ENCODE measurements at places on chromosomes 5 and 9.

- no peak for DNase-seq
These were observed 647.1 kb upstream of the KLF4 start for GRCh38 chr9:108136656-108137055.

DNA sequence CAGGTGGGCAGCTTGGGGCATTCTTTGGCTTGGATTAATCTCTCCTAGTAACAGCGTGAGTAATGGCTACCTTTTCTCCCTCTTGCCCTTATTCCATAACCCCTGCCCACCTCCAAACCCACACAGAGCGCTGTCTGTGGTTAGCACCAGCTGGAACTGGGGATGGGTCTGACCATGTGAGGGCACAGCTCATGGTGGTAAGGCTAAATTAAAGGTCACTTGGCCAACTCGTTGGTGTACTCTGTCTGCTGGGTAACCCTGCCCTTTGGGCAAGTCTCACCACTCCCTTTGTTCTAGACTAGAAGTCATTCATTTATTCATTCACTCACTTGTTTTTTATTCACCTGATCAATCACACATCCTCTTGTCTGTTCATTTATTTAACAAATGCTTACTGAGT, 27.8 kb downstream of the PPARGC1B start:
- DNase-seq: no peak

DNA sequence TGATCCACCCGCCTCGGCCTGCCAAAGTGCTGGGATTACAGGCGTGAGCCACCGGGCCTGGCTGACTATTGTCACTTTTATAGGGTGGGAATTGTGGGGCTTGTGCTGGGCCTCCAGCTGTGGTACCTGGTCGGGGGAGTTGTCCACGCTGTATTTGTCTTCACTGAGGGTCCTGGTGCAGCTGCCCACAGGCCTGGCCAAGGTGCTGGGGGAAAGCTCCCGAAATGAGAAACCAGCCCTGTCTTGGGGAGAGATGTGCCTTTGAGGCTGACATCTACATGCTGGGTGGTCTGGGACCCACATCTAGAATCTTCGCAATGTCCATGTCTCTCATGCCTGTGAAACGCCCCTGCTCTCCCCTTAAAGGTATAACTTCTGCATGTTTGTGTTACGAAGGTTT, 2.6 kb downstream of the EXOC3 start:
- DNase-seq: no peak

DNA sequence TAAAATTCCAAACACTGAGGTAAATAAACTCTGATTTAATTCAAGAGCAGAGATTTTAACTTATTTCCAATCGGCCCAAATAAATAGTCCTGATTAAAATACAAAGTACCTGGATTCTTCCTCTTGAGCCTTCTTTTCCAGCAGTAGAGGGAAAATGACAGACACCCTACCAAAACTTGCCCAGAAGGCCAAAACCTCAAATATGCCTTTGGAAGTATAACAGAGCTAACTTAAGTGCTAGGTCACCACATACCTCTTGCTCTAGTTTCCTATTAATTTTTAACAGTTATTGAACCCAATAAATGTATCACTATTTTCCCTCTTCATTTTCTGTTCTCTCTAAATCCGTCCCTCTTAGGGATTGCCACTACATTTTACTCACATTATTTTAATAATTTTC, 1.4 kb downstream of the BAAT start:
- no peak for DNase-seq

- no peak for DNase-seq
These were observed 34.3 kb upstream of the FRMD3 start for GRCh38 chr9:83572524-83572923.

DNA sequence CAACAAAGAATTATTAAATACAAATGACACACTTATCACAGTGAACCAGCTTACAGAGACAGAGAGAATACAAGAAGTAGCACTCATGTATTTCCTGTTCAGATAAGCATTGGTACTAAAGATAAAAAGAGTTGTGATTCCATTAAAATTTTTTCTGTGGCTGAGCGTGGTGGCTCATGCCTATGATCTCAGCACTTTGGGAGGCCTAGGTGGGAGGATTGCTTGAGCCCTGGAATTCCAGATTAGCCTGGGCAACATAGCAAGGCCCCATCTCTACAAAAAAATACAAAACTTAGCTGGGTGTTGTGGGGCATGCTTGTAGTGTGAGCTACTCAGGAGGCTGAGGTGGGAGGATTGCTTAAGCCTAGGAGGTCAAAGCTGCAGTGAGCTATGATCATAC, 32.9 kb downstream of the FCHO2 start:
- no peak for DNase-seq

- DNase-seq: no peak
These were observed 361.6 kb upstream of the SLC30A5 start for GRCh38 chr5:68732251-68732650.

GRCh38 chr5:59151162-59151889, 568.5 kb downstream of the RAB3C start:
- DNase-seq: no peak

GRCh38 chr5:35543408-35543807, 74.3 kb upstream of the SPEF2 start:
- DNase-seq: no peak

DNA sequence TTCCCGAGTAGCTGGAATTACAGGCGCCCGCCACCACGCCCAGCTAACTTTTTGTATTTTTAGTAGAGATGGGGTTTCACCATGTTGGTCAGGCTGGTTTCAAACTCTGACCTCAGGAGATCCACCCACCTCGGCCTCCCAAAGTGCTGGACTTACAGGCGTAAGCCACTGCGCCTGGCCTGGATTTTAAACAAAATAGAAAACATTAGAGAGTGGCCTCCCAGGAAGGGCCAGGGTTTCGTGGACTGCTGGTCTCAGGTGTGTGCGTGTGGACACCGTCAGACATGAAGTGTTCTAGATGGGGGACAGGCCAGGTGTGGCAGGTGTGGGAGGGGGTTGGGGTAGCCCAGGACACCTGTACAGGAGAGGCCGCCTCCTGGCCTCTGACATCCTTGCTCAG, 7.0 kb upstream of the GBGT1 start:
- no peak for DNase-seq

DNA sequence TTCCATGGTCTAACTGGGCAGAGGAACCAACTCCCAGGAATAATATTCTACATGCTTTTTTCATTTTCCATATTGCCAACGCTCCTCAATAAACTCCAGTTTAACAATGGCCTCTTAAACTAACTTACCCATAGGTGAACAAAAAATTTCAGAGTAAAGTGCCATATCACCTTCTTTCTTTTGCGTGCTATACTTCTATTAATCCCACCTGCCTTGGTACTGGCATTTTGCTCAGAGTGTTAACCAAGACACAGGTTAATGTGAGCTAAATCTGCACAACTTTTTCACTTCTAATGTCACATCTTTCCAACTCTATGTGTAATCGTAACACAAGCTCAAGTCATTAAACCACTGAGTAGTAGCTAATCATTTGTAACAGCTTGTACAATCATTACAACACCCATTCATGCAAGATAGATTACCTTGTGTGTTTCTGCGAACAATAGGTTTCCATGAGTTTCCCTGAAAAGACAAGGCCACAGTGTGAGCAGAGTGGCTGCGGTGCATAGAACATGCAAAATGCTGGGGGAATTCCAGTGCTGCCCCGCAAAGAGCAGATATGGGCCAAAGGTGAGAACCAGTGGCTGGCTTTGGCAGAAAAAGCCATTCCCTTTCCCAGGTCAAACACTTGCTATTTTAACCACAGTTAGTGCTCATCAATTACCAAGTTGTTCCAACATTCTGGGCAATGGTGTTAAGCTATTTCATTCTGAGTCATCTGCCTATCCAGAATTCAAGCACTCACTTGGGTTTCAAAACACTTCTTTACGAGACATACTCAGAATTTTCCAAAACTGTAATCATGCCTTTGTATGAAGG, 42.8 kb downstream of the TIMD4 start:
- DNase-seq: no peak

DNA sequence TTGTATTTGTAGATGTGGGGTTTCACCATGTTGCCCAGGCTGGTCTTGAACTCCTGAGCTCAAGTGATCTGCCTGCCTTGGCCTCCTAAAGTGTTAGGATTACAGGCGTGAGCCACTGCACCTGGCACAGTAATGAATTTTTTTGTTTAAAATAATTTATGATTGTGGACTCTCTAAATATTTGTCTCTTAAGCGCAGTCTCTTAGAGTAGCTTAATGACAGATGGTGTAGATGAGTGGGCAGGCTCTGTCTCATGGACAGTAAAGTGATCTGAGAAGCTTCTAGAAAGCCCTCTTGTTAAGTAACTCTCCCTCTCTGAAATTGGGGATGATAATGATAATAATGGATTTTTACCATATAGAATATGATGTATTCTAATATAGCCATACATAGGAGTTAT, 47.5 kb upstream of the KIAA1958 start:
- no peak for DNase-seq

GRCh38 chr9:88980740-88981203, 10.5 kb upstream of the S1PR3 start:
- no peak for DNase-seq

DNA sequence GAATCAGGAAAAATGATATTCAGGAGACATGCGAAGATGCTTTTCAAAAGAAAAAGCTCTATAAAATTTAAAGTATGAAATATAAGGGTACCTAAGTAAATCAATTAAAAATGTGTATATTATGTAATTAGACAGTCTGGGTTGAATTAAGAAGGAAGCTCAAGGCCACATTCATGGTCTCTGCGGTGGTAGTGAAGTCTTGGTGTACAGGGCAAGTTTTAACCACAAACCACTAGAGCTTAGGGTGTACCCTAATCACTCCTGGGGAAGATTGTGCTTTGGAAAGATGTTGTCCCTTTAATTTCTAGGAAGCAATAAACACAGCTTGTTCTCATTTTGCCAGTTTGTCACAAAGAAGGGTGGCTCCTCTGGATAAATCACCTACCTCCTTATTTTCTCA, 287.2 kb upstream of the ZNF608 start:
- DNase-seq: no peak

DNA sequence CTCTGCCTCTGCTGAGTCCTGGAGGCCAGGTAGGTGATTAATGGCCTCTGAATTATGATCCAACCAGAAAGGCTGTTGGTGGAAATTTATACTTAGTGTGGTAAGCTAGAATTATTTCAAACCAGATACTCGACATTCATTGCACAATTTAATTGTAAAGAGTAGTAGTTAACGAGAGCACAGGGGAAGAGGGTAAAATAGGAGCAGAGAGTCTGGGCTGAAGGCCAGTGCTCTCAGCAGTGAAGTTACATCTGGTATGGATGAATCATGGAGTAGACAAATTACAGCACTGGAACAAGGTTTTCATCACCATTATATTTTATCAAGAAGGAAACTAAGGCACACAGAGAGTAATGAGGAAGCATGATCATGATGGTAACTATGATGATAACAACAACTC, 92.5 kb downstream of the TLR4 start:
- DNase-seq: no peak

GRCh38 chr5:119367502-119368237, 11.9 kb downstream of the TNFAIP8 start:
- no peak for DNase-seq

DNA sequence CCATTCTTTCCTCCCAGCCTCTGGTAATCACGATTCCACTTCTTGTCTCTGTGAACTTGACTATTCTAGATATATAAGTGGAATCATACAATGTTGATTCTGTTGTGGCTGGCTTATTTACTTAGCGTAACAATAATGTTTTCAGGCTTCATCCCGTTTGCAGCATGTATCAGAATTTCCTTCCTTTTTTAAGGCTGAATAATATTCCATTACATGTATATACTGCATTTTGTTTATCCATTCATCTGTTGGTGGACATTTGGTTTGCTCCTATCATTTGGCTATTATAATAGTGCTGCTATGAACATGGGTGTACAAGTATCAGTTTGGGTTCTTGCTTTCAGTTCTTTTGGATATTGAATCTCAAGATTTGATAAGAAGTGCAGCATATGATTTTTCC, 239.7 kb upstream of the ZNF608 start:
- no peak for DNase-seq

GRCh38 chr5:58099257-58099656, 360.6 kb downstream of the PLK2 start:
- no peak for DNase-seq

- DNase-seq: peak; percentile 39
These were observed 53.1 kb upstream of the DAB2IP start for GRCh38 chr9:121598167-121598964.

GRCh38 chr5:73215531-73215890, 42.5 kb downstream of the TMEM174 start:
- no peak for DNase-seq

DNA sequence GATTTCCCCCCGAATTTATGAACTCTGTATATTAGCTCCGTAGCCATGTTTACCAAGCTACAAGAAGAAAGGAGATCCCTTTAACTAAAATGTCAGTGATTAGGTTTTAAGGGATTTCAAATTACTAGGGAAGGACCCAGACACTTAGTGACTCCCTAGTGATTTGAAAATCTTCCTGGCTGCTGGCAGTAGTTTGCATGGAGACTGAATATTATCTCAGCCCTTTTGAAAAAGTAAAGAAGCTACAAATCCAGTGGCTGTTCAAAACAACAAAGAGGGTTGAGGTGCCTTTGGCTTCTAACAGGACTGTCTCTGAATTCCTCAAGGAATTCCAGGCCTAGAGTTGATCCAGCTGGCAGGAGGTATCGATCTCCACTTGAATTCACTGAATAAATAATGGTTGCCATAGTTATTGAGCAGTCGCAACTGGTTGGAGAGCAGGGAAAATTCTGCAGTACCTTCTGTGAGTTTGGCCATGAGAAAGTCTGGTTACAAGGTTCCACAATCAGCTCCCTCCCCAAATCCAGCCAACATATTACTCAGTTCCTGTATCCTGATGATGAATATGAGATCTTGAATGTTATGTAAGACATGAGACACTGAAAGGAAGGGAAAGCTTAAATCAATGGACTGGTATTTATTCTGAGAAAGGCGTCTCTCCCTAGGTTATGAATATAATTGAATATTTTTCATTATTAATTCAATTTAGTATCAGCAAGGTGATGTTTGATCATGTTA, 37.7 kb downstream of the NR4A3 start:
- DNase-seq: no peak

- no peak for DNase-seq
These were observed 93.4 kb downstream of the RXRA start for GRCh38 chr9:134419684-134420076.

- no peak for DNase-seq
These were observed 73.9 kb downstream of the ALDH7A1 start for GRCh38 chr5:126521130-126521529.

- DNase-seq: no peak
These were observed 24.2 kb upstream of the SIL1 start for GRCh38 chr5:139222346-139222745.

DNA sequence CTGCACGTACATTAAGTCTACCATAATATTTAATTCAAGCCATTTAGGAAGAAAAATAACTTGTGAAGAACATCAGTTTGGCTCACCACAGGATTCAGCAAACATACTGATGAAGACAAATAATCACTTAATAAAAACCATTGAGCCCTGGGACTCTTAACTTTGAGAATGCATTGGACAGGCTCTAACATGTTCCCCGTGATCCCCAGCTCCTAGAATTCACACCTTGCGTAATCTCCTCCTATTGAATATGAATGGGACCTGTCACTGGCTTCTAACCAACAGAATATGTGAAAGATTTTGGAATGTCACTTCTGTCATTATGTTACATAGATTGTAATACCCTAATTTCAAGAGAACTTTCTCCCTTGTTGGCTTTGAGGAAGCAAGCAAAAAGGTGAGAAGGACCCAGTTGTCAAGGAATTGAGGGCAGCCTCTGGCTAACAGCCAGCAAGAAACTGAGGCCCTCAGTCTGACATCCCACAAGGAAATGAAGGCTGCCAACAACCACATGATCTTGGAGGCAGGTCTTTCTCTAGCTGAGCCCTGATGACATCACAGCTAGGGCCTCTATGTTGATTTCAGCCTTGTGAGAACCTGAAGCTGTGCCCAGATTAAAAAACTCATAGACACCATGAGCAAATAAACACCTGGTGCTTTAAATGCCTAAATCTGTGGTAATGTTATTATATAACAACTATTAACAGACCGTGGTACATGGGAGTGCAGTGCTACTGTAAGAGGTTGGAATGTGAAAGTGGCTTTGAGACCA, 433.2 kb downstream of the SEMA5A start:
- no peak for DNase-seq

Data from GM20000 (cell line).